ENCODE measurements at places on chromosomes 6 and 20. TPM values are rescaled to one million over a fixed set of nuclear protein-coding genes. Genes with fewer than 3 reads are reported as not detected.

The DEFB124 gene
- not detected for total RNA-seq

The APOBEC2 gene
- total RNA-seq = 0.22 TPM

The CALHM6 gene
- 6.2 TPM for total RNA-seq

The EYA4 gene
- not detected for total RNA-seq

- no peak for DNase-seq
These were observed 20.3 kb upstream of the LRRN4 start for GRCh38 chr20:6074145-6074561.

DNA sequence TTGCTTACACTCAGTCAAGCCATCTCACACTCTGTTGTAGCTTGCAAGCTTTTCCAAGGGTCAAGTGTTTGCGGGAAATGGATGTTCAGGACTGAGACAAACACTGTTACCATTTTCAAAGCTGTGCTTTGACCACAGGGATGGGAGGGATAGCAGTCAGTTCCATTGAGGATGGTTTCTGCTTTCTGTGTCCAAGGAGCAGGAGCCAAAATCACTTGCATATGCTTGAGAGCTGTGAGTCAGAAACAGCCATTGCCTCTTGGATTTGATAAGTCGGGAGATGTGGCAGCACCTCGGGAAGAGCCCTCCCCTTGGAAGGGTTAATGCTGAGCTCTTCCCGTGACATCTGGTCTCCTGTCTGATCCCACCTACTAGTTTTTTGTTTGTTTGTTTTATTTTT lies 85.2 kb downstream of the TCP11 start:
- no peak for DNase-seq

DNA sequence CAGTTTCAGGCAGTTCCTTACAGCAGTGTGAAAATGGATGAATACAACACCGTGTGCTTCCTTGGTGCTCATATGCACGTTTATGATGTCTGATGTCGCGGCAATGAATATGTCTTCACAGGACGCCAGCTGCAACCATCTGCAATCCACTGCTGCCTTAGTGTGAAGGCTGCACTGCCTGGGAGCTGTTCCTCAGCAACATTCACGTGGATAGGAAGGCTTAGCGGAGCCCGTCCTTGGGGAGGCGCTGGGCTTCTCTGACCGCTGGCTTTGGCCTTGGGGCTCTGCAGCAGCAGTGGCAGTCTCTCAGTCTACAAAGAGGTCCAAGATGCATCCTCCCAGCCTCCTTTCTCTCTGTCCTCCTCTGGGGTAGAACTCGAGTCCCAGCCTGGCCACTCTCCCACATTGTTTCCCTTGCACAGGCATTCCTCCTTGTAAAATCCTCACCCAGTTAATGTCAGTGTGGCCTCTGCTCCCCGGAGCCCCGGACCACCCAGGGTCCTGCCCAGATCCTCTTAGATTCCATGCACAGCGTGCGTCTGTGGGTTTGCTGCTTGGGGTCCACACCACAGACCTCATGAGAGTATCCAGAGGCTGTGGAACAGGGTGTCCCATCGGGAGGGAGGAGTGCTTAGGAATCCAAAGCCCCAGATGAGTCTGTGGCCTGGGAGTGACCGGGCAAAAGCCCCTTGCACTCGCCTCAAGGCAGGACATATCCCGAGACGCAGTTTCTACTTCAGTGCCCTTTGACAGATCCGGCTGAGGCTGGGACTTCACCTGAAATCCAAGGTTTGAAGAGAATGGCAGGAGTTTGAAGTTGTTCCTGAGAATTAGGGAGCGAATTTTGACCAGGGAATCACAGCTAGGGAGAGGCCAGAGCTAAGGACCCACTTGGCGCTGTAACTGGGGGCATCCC lies 181.3 kb downstream of the THBS2 start:
- no peak for DNase-seq

DNA sequence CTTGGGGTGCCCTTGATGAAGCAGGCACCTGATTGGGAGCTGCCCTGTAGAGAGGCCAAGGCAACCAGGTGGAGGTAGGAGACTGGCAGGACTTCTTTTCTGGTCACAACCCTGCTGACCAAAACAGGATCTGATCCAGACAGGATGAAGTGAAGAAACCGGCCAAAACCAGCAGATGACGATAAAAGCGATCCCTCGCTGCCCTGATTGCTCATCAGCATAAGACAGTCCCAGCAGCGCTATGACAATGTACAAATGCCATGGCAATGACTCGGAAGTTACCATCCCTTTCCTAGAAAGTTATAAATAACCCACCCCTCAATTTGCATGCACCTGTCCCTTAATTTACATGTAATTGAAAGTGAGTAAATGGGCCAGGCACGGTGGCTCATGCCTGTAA lies 88.4 kb upstream of the PDE10A start:
- no peak for DNase-seq

DNA sequence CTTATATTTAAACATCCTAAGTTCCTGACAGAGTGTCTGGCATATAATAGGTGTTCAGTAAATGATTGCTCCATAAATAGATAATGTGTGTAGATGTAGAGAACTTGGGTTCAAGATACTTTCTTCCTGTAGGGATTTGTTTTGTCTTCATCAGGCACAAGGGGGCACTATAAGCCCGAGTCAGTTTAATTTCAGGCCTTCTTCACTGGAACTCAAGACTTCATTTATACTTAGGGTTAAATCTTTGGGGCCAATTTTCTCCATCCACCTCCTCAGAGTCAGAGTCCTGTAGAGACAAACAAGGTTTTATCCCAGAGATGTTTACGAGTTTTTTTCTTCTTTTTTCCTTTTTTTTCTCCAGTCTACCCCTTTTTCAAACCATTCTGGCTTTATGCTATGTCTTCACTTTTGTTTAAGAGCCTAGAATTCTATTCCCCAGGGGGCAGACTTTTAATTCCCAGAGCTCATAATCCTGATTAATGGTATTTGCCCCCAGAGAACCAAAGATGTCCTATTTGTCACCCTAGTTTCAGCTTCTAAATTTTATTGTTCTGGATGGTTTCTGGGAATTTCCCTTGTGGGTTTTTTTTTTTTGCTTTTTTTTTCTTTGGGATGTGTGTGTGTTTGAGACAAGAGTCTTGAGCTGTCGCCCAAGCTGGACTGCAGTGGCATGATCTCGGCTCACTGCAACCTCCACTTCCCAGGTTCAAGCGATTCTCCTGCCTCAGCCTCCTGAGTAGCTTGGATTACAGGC lies 88.4 kb downstream of the HFE start:
- peak; percentile 79 for DNase-seq

DNA sequence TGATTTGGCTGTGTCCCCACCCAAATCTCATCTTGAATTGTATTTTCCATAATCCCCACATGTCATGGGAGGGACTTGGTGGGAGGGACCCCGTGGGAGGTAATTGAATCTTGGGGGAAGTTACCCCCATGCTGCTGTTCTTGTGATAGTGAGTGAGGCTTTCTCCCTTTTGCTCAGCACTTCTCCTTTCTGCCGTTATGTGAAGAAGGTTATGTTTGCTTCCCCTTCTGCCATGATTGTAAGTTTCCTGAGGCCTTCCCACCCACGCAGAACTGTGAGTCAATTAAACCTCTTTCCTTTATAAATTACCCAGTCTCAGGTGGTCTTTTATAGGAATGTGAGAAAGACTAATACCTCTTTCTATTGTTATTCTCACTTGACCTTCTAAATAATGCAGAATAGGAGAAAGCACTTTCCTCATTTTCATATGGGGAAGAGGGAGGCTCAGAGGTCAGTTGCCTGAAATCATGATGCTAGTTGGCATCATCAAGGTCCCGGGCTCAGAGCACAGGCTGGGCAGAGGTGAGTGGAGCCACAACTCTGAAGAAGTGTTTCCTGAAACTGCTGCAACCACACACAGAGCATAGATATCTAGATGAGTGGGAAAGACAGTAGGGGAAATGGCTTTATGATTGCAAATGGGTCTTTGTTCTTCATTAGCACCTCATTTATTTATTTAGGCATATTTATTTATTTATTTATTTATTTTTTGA lies 191.0 kb downstream of the QKI start:
- DNase-seq = no peak

- DNase-seq = no peak
These were observed 651.0 kb downstream of the CD109 start for GRCh38 chr6:74346936-74347535.
